ENCODE measurements at places on chromosomes 12 and 14.

DNA sequence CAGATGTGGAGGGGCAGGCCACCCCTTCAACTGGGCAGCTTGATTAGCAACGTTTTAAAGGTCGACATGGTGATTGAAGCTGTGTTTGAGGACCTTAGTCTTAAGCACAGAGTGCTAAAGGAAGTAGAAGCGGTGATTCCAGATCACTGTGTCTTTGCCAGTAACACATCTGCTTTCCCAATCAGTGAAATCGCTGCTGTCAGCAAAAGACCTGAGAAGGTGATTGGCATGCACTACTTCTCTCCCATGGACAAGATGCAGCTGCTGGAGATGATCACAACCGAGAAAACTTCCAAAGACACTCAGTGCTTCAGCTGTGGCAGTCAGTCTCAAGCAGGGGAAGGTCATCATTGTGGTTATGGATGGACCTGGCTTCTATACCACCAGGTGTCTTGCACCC is 23.9 kb upstream of the AICDA start:
- DNase-seq: no peak

- no peak for DNase-seq
Measured at GRCh38 chr12:5466521-5466960, 34.6 kb downstream of the NTF3 start.

- no peak for DNase-seq
Measured at GRCh38 chr12:85138833-85139232, 102.7 kb downstream of the LRRIQ1 start.

DNA sequence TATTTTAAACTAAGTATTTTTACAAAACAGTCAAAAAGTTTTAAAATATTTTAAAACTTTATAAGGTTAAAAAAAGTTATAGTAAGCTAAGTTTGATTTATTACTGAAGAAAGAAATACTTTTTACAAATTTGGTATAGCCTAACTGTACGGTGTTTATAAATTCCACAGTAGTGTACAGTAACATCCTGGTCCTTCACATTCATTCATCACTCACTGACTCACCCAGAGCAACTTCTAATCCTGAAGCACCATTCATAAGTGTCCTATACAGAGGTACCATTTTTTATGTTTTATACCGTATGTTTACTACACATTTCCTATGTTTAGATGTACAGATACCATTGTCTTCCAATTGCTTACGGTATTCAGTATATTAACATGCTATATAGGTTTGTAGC is 170.0 kb downstream of the KLHL28 start:
- DNase-seq: no peak

Data from posterior cingulate gyrus (tissue), 11 donors.